ENCODE measurements at places on chromosomes 11 and 22. TPM values are rescaled to one million over a fixed set of nuclear protein-coding genes. Genes with fewer than 3 reads are reported as not detected.

Gene ART5
- polyA plus RNA-seq, result not detected

DNA sequence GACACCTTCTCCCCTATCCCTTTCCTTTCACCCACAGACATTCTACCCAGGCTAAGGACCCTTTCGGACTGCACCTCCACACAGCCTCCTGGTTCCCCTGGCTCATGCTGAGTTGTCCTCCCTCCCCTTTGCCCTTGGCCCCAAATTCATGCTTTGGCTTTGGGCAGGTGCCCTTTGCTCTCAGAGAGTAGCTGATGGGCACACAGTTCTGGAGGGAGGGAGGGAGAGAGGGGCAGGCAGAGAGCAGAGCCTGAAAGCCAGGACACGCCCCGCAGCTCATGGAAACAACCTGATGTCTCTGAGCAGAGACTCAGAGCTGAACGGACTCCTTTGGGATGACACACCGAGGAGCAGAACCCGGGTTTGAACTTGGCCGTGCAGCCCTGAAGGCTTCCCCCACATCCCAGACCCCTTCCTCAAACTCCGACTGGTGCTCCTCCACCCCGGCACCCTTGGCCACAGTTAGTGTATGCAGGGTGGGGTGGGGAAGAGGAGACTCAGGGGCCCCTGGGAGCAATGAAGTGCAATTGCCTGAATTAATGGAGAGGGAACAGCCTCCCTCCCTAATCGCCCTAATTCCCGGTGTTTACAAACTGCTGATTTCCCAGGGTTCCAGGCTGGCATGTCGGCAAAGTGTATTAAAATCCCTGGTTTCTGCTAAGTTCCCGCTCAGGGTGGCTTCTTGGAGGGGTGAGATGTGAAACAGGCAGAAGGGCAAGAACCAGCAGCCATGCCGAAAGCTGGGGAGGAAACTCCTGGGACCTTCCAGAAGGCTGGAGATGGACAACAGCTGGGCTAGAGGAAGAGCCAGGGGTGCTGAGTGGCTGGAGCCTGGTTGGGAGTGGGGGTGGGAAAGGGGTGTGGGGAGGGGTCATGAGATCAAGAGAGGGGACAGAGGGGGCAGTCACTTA, 71.2 kb upstream of the SHISAL1 start:
- no peak for DNase-seq

Gene TRIM66
- 0.64 TPM for polyA plus RNA-seq

Gene INS
- not detected for polyA plus RNA-seq

Gene TRIM49D1
- not detected for polyA plus RNA-seq

DNA sequence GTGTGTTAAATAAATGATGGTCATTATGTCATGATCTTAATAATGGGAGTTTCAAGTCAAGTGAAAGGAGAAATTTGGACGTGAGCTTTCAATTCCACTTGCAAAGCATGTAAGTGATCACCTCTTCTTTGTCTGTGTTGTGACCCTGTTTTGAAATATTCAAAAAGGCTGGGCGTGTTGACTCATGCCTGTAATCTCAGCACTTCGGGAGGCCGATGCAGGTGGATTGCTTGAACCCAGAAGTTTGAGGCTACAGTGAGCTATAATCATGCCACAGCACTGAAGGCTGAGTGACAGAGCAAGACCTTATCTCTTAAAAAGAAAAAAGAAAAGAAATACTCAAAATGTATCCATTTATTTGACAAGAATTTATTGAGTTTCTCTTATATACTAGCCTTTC, 32.9 kb upstream of the EED start:
- DNase-seq, result no peak

DNA sequence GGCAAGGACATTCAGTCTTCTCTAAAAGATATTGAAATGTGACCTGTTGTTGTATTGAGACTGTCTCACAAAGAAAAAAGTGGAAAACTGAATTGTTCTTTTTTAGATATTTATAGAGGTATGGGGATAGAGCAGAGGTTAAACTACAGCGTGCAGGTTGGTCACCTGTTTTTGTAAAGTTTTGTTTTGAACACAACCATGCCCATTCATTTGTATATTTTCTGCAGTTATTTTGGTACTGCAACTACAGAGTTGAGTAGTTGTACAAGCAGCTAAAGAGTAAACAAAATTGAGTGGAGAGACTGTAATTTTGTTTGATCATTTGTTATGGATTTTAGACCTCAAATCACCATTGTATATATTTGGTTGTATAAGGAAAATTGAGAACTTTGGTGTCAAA, 11.3 kb downstream of the EED start:
- no peak for DNase-seq

- no peak for DNase-seq
Observed at GRCh38 chr22:30947173-30947815, 21.3 kb downstream of the MORC2 start.

DNA sequence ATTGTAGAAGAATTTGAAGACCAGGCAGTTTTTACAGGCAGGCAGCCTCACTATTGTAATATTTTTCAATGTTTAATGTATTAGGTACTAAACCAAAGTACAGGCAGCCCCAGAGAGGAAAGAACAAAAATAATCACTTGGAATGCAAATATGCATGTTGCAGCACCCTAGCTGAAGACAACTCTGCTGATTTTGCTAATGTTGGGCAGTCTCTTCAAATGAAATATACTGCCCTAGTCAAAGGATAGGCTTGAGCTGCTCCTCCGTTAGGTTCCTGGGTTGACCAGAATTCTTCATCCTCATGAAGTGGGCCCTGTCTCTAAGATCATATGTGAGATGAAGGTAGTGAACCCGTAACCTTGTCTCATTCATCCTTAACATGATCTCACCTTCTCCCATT, 153.1 kb upstream of the DDI1 start:
- no peak for DNase-seq

DNA sequence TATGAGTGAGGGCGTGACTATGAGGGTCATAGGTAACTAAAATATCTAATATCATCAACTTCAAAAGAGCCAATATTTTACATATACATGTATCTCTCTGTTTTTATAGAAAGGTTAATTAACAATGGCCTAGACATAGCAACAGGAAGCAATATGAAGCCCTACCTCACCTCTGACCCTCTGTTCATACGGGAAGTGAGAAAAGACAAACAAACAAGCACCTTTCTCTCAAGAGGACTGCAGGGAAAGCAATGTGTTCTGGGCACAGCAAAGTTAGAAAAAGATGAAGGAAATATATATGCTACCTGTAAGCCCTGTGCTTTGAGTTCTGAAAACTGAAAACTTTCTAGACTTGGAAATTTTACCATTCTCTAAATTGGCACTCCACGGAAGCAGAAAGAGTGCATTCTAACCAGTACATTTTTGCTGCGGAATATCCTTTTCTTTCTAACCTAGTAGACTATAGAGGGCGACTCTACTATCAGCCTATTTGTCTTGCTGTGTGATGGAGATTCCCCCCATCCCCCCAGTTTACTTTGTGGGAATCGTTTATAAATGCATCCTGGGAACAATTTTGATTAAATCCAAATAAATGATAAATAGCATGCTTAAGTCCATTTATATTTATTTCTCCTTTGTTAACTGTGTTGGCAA, 830.4 kb upstream of the FAT3 start:
- no peak for DNase-seq

- DNase-seq, result no peak
Observed at GRCh38 chr11:95284057-95285052, 53.4 kb upstream of the SESN3 start.

DNA sequence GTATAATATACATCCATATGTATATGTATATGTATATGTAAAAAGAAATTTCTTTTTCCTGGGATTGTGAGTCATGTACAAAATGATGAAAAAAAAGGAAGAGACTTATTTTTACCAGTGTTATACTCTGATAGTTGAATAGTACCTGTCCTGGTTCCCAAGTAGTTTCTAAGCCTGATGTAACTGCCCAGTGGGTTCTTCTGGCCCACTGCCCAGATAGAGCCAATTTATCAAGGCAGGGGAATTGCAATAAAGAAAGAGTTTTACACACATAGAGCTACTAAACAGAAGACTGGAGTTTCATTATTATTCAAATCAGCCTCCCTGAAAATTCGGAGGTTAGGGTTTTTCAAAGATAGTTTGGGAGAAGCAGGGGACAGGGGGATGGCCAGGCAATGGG, 29.1 kb upstream of the NARS2 start:
- no peak for DNase-seq

Gene RAG2
- polyA plus RNA-seq, result not detected

Gene TMEM191C
- polyA plus RNA-seq, result 1.9 TPM

GRCh38 chr22:35630891-35631290, 13.8 kb upstream of the MB start:
- no peak for DNase-seq

DNA sequence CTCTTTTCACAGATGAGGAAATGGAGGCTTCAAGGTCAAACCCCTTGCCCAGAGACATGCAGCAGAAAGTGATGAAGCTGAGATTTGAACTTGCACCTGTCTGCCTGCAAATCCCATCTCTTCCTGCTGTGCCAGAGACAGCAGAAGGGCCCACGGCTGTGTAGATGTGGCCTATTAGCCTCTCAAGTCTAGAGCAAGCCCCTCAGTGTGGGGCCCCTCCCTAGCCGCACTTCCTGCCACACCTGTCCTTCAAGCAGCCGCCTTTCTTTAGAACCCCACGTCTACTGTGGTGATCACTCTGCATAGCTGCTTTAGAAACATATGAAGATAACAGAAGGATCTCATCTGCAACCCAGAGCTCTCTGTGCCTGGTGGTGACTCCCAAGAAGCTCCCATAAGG, 41.2 kb upstream of the JAM3 start:
- no peak for DNase-seq

Gene NFAM1
- 0.61 TPM for polyA plus RNA-seq

GRCh38 chr11:95835768-95836488, 45.6 kb downstream of the CEP57 start:
- DNase-seq, result peak; percentile 41

DNA sequence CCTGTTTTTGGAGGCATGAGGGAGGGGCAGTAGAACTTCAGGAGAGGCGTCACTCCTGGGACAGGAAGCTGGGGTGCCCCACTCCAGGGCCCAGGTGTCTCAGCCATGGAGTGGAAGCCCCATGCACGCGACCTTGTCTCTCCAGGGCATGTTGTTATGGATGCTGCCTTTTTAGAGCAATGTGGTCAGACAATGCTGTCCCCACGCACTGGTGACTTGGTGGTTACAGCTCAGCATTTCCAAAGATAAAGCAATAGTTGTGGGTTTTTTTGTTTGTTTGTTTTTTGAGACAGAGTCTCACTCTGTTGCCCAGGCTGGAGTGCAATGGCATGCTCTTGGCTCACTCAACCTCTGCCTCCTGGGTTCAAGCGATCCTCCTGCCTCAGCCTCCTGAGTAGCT, 22.3 kb downstream of the EIF4G2 start:
- no peak for DNase-seq

Data from naive B cell (primary cell).